CD4-positive, alpha-beta memory T cell (primary cell): ENCODE measurements at places on chromosomes 12 and 14. TPM values are rescaled to one million over a fixed set of nuclear protein-coding genes. Genes with fewer than 3 reads are reported as not detected.

GRCh38 chr12:123269896-123270213, 1.8 kb downstream of the CDK2AP1 start:
- H3K4me3 ChIP-seq: no peak overlapping the region
- no peaks in the 10 kb centered on the region for H3K27me3 ChIP-seq
- H3K36me3 ChIP-seq: no peaks in the 10 kb centered on the region
- DNase-seq: no peak
- peak overlapping the region; percentile 21 for H3K27ac ChIP-seq

- no peak overlapping the region for H3K4me3 ChIP-seq
- no peaks in the 10 kb centered on the region for H3K27me3 ChIP-seq
- H3K4me1 ChIP-seq: no peaks in the 10 kb centered on the region
- no peaks in the 10 kb centered on the region for H3K36me3 ChIP-seq
Observed at GRCh38 chr12:51533799-51534198, 57.2 kb upstream of the SCN8A start.

DNA sequence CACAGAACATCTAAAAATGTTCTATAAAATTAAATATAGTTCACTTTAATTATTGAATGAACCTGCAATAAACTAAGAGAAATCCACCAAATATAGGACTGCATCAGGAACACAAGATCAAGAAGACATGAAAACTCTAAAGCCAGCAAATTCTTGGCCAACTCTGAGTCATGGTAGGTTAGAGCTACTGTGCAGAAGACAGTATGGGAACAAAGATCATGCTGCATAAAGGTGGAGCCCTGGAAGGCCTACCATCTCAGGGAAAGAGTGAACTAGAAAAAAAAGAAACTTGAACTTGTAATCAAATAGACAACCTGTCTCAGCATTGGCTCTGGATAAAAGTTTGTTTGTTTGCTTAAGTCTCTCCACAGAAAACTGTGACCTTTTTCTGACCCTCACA, 66.9 kb upstream of the CNOT2 start:
- H3K36me3 ChIP-seq: no peaks in the 10 kb centered on the region
- no peak overlapping the region for H3K4me3 ChIP-seq
- no peak overlapping the region for H3K27ac ChIP-seq
- no peaks in the 10 kb centered on the region for H3K4me1 ChIP-seq

DNA sequence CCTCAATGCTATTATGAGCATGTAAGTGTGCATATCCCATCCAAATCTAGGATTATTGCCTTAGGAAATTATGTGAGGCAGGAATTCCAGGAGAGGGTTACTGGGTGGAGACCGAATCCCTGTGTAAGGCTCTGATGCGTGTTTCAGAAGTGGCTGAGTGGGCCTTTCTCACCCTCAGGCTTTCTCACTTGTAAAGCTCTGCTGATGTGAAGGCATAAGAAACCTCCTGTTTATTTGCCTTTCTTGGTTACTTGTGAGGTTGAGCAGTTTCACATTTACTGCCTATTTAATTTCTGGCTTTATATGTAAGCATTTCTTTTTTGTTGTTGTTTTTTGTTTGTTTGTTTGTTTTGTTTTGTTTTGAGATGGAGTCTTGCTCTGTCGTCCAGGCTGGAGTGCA, 11.0 kb downstream of the IL31 start:
- no peaks in the 10 kb centered on the region for H3K36me3 ChIP-seq
- no peak overlapping the region for H3K4me3 ChIP-seq
- no peak for DNase-seq
- no peak overlapping the region for H3K27ac ChIP-seq

- H3K36me3 ChIP-seq: no peaks in the 10 kb centered on the region
- DNase-seq: peak; percentile 35
- peak overlapping the region; percentile 36 for H3K27ac ChIP-seq
- no peaks in the 10 kb centered on the region for H3K27me3 ChIP-seq
Observed at GRCh38 chr14:55336162-55336561, 64.9 kb downstream of the FBXO34 start.

DNA sequence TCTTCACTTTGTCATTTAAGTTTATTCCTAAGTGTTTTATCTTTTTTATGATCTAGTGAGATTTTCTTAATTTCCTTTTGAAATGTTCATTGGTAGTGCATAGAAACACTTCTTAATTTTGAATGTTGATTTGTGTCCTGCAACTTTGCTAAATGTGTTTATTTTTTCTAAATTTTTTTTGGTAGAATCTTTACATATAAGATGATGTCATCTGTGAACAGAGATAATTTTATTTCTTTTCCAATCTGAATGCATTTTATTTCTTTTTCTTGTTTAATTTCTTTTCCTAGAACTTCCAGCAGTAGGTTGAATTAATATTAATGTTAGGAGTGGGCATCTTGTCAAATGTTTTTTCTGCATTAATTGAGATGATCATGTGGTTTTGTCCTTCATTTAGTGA, 42.1 kb downstream of the SLCO1B3 start:
- no peak overlapping the region for H3K4me3 ChIP-seq
- no peak overlapping the region for H3K27ac ChIP-seq
- no peaks in the 10 kb centered on the region for H3K4me1 ChIP-seq
- DNase-seq: no peak
- no peaks in the 10 kb centered on the region for H3K36me3 ChIP-seq

DNA sequence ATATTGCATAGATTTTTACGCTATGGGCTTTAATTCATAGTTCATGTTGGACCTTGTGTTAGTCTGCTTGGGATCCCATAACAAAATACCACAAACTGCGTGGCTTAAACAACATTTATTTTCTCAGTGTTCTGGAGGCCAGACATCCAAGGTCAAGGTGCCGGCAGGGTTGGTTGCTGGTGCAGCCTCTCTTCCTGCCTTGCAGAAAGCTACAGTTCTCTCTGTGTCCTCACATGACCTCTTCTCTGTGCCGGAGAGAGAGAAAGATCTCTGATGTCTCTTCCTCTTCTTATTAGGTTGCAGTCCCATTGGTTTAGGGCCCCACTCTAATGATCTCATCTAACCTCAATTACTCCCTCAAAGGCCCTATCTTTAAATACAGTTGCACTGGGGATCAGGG, 170.5 kb downstream of the IPO8 start:
- no peaks in the 10 kb centered on the region for H3K36me3 ChIP-seq
- H3K4me3 ChIP-seq: no peak overlapping the region

DNA sequence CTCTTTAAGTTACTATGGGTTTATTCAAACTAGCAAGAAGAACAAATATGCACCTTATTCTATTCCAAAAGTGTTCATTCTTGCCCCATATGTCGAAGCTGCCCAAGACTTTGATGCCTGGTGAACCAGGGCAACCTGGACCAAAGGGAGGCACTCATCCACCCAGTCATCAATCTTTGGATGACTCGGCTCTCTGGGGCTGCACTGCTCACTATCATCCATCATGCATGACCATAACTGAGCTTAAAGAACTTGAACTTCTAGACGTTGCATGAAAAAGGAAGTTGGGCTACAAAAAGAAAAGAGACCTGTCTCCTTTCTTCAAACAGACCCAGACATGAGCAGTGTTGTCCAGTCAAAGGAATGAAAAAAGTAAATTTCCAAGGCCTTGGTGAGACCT, 1.2 kb downstream of the KRT4 start:
- no peak overlapping the region for H3K27ac ChIP-seq
- H3K27me3 ChIP-seq: no peaks in the 10 kb centered on the region
- no peak for DNase-seq

GRCh38 chr14:90140956-90141316, 79.1 kb downstream of the KCNK13 start:
- H3K4me1 ChIP-seq: no peaks in the 10 kb centered on the region
- no peak overlapping the region for H3K27ac ChIP-seq
- H3K27me3 ChIP-seq: no peaks in the 10 kb centered on the region
- H3K4me3 ChIP-seq: no peak overlapping the region
- H3K36me3 ChIP-seq: no peaks in the 10 kb centered on the region
- DNase-seq: no peak

- DNase-seq: no peak
- H3K27me3 ChIP-seq: no peaks in the 10 kb centered on the region
- H3K4me1 ChIP-seq: no peaks in the 10 kb centered on the region
Observed at GRCh38 chr12:105831372-105831771, 307.4 kb downstream of the NUAK1 start.

- no peaks in the 10 kb centered on the region for H3K36me3 ChIP-seq
- no peak overlapping the region for H3K4me3 ChIP-seq
- no peaks in the 10 kb centered on the region for H3K4me1 ChIP-seq
Observed at GRCh38 chr12:130372936-130373335, 35.2 kb downstream of the PIWIL1 start.

- no peaks in the 10 kb centered on the region for H3K36me3 ChIP-seq
- no peak overlapping the region for H3K4me3 ChIP-seq
- peaks cover 5% of the 10 kb centered on the region for H3K27me3 ChIP-seq
- H3K4me1 ChIP-seq: no peaks in the 10 kb centered on the region
Observed at GRCh38 chr14:61911574-61911973, 149.4 kb downstream of the SNAPC1 start.

DNA sequence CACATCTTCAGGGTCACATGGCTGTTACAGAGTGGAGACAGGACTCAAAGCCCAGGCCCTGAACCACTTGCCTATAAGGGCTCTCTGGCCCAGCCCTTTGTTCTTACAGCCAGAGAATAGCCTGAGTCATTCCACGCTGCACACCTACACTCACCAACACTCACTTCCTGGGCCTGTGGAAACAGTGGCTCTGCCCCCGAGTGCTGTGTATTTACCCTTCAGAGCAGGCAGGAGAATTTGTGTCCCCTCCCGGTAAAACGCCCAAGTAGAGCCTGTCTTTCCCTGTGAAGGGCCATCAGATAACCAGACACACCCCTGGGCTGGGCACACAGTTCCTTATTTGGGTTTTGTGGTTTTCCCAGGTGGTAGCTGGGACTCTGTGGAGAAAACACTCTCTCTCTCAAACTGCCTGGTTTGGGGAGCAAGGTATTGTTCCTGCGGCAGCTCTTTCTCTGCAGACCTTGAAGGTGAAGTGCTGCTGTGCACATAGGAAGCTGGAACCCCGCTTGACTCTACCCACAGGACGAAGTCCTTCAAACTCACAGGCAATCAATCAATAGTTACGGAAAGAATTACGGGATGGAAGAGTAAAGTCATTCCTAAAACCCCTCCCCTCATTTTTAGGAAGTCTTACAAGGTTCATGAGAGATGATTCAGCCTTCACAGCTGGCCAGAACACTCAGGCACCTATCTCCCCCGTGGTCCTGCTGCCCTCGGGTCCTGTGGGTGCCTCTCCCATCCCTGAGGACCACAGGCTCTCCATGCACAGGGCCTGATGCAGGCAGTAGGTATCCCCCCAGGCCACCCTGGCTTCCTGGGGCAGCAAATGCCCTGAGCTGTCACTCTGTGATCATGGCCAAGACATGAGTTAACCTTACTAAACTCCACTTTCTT, 20.3 kb downstream of the FIGNL2 start:
- DNase-seq: no peak
- no peaks in the 10 kb centered on the region for H3K27me3 ChIP-seq
- H3K4me3 ChIP-seq: no peak overlapping the region
- H3K36me3 ChIP-seq: no peaks in the 10 kb centered on the region

DNA sequence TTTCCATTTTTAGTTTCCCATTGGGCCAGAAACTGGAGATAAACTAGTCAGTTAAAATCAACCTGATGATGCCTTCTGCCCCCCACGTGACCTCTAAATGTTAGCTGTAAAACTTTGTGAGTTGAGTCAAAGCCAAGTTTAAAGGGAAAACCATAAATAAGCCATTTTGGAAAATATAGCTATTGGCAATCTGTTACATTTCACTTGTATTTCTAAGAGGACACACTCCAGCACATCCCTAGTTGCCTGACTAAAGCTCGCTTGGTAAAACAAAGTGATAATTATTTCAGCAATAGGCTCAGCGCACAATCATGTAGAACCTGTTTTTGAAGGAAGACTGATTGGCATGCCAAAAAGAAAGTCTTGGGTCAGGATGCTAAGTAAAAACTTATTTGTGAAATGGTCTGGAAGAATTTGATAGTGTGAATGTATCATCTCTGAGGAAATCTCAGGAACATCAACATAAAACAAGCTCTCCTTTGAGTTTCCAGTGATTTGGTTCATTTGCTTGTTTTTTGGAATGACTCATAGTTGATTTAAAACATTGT, 49.2 kb upstream of the AEBP2 start:
- no peaks in the 10 kb centered on the region for H3K4me1 ChIP-seq
- no peaks in the 10 kb centered on the region for H3K36me3 ChIP-seq
- no peak overlapping the region for H3K4me3 ChIP-seq
- H3K27ac ChIP-seq: no peak overlapping the region
- DNase-seq: no peak

The IFNG-AS1 gene
- total RNA-seq: 14.5 TPM

The CLSTN3 gene
- 58.5 TPM for total RNA-seq

The TNFAIP2 gene
- total RNA-seq: 5.1 TPM

The CLEC7A gene
- 1.3 TPM for total RNA-seq

The A2ML1 gene
- not detected for total RNA-seq

The ATP2A2 gene
- total RNA-seq: 91.0 TPM
